ENCODE measurements at places on chromosomes 12 and 14.

DNA sequence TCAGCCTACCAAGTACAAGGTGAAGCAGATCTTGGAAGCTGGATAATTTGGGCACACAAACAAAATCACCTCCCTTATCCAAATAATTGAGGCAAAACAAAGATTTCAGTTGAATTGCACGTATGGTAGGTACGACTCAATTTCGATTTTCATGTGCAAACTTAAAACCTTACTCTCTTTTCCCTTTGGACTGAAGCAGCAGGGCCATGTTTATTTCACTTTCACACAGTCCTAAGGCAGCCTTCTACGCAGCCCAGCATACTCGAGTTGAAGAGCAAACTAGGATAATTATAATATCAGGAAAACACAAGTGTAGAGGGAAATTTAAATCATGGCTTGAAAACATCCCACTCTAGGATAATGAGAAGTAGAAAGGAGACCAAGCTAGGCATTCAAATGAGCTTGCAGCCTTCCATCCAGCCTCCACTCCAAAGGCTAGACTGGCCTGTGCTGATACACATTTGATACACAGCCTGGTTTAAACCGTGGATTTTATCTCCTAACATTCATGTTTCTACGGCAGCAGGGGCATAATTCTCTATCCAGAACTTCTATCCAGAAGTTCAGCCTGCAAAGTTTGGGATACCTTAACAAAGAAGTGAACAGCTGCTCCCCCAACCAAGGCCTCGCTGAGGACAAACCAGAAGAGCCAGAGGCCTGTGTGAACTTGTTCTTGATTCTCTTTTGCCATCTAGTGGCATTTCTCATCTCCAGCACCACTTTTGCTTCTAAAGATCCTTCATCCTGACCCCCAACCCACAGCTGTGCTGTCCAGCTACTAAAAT, 2.4 kb upstream of the RNASE7 start:
- DNase-seq = no peak

- DNase-seq = no peak
These were observed 36.8 kb downstream of the PAPOLA start for GRCh38 chr14:96538990-96539317.

DNA sequence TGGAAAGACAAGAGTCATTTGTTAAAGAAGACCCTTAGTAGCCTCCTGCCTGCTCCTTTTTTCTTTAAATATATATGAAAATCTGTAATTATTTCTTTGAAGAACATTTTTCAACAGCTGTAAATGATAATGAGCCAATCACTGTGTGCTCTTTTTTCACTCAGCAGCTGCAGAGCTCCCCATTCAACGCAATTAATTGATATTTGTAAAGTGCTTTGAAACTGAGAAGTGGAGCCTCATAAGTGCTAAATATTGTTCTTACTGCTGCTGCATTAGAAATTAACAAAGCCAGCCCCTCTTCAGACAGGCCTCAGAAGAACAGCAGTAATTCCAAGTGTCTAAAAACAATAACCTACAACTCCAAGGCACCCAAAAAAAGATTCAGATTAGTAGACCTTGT, 224.3 kb downstream of the GXYLT1 start:
- no peak for DNase-seq

GRCh38 chr12:129570796-129571400, 332.9 kb downstream of the TMEM132D start:
- DNase-seq = no peak

- DNase-seq = no peak
These were observed 16.8 kb downstream of the C12orf43 start for GRCh38 chr12:120999191-121000120.

GRCh38 chr12:102462795-102463465, 17.4 kb downstream of the IGF1 start:
- no peak for DNase-seq

DNA sequence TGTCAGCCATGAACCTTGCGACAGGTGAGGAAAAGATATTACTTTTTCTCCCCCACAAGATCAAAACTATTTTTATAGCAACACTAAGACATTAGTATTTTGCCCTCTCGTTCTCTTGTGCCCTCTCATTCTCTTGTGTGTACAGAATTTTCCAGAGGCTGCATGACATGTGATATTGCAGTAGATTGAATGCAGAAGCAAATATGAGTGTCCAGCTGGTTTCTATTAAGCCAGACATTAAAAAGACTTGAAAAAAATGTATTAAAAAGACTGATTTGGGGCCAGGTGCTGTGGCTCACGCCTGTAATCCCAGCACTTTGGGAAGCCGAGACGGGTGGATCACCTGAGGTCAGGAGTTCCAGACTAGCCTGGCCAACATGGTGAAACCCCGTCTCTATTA, 63.7 kb upstream of the ZFP36L1 start:
- DNase-seq = no peak

DNA sequence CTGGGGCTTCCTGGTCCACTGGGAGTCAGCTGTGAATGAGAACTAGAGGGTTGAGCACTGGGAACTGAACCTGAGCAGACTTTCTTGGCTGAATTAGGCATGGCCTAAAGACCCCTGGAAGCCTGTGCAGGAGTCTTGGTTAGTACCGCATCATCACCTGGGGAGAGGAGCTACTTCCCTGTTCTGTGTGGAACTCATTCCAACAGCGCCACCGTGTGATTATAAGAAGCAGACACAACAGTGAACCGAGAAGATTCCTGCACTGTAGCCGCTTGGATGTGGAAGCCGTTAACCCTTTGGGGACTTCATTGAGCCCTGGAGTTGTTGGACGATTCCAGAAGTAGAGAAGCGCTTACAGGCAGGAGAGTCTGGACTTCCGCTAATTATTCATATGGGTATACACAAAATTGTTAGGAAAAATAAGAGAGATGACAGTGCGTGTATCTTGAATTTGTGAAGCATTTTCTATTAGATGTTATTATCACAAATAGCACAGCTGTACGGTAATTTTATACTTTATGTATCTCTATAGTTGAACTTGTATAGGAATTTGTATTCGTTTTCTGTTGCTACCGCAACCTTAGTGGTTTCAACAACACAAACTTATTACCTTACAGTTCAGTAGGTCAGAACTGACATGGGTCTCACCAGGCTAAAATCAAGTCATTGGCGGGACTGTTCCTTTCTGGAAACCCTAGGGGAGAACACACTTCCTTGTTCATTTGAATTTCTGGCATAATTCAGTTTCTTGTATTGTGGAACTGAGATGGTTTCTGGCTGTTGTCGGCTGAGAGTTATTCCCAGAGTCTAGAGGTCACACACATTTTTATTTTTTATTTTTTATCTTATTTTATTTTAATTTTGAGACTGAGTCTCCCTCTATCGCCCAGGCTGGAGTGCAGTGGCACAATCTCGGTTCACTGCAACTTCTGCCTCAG, 100.7 kb downstream of the C2CD5 start:
- DNase-seq = peak; percentile 38

DNA sequence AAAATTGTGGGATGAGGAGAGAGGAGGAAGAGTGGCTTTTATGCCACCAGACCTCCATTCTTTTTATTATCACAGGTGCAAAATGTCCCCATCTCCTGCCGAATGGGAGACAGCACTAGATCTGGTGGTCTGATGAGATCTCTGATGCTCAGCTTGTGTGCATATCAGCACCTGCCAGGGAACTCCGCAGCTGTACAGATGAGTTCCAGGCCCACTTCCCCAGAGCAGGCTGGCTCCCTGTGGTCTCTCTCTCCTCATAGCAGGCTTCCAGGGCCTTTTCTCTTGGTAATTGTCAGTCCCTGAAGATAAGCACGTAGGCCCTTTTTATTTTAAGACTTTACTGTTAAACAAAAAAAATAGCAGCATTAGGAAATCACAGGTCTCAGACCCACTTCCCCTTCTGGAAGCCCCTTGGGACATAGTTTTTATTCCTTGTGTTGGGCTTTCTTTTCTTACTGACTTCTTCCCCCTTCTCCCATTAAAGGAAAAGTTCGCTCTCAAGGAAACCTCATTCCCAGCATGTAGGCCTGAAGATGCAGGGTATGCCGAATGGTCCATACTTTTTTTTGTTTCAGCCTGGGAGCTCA, 4.5 kb upstream of the TBC1D30 start:
- DNase-seq = no peak

GRCh38 chr14:24296341-24297157, 3.0 kb downstream of the DHRS1 start:
- peak; percentile 47 for DNase-seq

DNA sequence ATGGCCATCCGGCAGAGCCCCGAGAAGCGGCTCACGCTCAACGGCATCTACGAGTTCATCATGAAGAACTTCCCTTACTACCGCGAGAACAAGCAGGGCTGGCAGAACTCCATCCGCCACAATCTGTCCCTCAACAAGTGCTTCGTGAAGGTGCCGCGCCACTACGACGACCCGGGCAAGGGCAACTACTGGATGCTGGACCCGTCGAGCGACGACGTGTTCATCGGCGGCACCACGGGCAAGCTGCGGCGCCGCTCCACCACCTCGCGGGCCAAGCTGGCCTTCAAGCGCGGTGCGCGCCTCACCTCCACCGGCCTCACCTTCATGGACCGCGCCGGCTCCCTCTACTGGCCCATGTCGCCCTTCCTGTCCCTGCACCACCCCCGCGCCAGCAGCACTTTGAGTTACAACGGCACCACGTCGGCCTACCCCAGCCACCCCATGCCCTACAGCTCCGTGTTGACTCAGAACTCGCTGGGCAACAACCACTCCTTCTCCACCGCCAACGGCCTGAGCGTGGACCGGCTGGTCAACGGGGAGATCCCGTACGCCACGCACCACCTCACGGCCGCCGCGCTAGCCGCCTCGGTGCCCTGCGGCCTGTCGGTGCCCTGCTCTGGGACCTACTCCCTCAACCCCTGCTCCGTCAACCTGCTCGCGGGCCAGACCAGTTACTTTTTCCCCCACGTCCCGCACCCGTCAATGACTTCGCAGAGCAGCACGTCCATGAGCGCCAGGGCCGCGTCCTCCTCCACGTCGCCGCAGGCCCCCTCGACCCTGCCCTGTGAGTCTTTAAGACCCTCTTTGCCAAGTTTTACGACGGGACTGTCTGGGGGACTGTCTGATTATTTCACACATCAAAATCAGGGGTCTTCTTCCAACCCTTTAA, 1.5 kb downstream of the FOXG1 start:
- DNase-seq = no peak

DNA sequence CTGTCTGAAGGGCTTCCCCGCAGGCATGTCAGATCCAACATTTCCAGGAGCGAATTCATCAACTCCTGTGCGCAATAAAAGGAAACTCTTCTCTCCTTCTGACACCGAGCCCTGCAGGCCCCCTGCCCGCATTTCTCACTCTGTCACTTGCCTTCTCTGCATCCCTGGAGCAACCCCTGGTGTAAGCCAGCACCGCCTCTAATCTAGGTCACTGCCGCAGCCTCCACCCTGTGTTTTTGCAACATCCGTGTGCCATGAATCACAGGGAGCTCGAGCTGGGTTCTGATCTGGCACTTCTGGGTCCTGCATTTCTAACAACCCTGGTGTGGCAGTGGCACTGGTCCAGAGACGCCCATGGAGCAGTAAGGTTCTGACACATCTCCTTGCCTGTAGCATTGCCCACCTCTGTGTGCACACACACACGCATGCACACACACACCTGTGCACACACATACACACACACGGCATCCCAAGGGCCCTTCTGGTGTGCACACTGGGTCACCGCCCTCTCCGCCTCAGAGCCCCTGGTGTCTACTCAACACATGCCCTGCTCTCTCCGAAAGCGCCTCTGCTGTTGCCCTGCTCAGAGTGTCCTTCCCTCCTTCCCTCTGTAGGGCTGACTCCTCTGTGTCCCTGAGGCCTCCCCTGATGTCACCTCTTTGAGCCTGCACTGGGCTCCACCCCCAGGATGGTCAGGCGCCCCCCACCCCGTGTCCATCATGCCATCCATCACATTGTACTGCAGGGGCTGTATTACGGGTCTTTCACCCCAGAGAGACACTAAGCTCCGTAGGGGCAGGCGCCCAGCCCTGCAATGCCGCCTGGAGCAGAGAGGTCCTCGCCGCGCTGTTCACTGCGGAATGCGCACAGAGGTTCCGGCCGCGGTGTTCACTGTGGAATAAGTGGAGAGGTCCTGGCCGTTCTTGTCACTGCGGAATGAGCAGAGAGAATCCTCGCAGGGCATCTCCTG, 111.4 kb upstream of the SFSWAP start:
- DNase-seq = no peak

DNA sequence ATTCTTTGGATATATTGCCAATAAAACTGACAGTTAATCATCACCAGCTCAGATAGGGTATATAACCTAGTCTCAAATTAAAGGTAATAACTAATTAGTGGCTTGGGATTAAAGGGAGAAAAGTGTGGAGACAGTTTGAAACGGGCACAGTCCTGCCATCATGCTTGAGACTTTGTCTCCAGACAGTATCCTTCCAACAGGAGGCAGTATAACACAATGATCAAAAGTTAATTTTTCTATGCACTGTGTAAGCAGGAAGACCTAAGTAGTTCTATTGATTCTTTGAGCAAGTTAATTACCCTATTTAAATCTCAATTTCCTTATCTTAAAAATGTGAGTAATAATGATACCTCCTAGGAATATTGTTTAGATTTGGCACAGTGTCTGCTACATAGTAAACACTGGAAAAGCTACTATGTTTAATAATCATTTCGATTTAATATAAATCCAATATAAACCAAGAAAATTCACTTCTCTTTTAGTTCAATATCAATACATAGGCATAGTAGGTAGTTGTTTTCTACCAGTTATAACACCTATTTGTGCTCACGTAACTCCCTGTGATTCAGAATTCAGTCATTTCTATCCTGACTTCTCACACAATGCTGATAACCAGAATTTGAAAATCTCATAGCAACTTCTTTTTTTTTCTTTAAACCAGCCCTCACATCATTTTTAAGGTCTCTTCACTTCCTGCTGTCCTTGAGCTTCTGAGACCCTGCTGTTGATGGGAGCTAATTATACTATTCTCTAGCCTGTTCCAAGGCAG, 53.7 kb downstream of the GALNT4 start:
- no peak for DNase-seq

GRCh38 chr14:20683125-20683890, 1.1 kb upstream of the RNASE4 start:
- peak; percentile 69 for DNase-seq
